Suppressor macrophage (primary cell): ENCODE measurements at places on chromosomes 12 and 14.

DNA sequence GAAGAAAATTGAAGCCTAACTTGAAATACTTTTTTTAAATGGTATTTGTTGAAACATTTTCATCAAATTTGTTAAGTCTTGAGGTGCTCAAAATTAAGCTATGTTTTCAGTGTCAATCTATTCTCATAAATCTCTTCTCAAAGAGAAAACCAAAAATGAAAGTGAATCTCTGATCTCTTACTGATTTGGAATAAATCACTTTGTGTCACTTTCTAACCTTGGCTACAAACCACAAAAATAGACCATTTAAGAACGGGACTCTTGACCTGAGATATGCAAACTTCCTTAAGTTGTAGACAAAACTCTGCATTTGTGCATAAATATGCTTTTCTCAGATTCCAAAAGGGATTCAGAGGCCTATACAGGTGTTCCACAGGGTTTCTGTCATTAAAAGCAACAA lies 192.9 kb downstream of the SEC23A start:
- DNase-seq = no peak

- no peak for DNase-seq
Measured at GRCh38 chr12:38926501-38926900, 21.1 kb upstream of the CPNE8 start.

GRCh38 chr12:32444895-32445294 lies 45.5 kb downstream of the FGD4 start:
- DNase-seq = no peak

- DNase-seq = no peak
Measured at GRCh38 chr14:86518298-86518697, 988.4 kb downstream of the FLRT2 start.

GRCh38 chr14:23160924-23161522 lies 22.4 kb downstream of the SLC7A8 start:
- peak; percentile 87 for DNase-seq

DNA sequence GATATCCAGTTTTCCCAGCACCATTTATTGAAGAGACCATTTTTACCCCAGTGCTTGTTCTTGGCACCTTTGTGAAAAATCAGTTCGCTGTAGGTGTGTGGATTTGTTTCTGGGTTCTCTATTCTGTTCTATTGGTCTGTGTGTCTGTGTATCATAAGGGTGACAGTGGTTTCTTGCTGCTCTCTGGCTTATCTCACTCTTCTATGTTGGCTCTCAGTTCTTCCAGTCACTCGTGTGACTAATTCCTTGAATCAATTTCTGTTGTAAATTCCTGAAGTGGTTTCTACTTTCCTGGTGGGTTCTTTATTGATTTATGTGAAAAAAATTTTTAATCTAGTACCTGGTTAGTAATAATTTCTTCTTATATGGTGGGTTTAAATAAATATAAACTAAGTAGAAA lies 58.3 kb downstream of the OTOGL start:
- no peak for DNase-seq

- DNase-seq = peak; percentile 71
Measured at GRCh38 chr12:8890313-8891085, 23.8 kb upstream of the PHC1 start.

DNA sequence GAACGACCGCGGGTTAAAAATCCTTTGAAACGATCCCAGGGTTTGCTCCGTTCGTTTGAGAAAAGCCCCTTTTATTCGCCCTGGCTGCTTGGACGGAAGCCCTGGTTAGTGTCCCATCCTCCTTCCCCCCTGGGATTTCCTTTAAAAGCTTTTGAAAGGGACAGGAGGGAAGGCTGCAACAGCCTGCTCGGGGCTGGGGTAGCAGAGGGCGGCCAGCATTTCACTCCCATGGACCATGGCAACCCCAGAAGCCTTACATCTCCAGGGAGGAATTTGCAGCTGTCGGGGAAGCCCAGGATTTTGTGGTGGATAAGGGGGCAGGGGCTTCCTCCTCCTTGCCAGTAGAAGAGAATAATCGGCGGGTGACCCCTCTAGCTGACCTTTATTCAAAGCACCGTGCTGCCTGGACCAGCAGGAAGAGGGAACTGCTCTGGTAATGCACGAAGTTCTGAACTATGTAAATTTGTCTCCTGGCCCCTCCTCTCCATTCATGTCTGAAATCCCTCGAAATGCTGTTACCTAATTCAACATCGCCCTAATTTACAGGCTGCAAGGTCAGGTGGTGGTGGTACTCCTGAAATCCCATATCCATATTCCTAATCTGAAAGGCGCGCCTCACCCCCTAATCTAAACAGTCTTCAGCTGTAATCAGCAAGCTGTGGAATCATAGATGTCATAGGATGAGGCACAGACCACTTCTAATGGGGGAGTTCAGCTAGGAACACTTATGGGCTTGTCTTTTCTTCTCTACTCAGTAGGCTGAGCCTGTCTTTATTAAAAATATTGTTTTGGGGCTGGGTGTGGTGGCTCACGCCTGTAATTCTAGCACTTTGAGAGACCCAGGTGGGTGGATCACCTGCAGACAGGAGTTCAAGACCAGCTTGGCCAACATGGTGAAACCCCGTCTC lies 1.0 kb upstream of the CLIP1 start:
- peak; percentile 52 for DNase-seq

- DNase-seq = peak; percentile 74
Measured at GRCh38 chr14:90647473-90648005, 168.7 kb downstream of the TTC7B start.

GRCh38 chr12:108752387-108752786 lies 21.1 kb upstream of the CORO1C start:
- no peak for DNase-seq

DNA sequence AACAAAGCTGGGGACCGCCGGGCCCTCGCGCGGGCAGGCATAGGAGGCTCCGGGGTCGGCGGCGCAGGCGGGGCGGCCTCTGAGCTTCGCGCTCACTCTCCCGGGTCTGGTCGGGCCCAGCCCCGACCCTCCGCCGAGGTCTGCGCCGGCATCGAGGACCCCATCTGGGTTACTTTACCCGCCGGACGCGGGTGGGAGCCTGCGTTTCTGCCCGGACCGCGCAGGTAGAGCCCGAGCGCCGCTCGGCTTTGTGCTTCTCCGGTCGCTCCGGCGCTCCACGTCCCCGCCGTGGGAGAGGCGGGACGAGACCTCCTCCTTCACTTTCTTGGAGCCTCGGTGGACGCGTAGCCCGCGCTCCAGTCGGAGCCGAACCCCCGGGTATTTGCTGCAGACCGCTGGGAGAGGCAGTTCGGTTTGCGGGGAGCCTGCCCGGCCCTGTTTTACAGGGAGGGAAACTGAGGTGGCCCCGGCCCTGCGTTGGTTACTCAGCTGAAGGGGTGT lies 63.2 kb downstream of the FBXL14 start:
- peak; percentile 38 for DNase-seq

GRCh38 chr12:131535779-131536178 lies 175.1 kb upstream of the SFSWAP start:
- no peak for DNase-seq

DNA sequence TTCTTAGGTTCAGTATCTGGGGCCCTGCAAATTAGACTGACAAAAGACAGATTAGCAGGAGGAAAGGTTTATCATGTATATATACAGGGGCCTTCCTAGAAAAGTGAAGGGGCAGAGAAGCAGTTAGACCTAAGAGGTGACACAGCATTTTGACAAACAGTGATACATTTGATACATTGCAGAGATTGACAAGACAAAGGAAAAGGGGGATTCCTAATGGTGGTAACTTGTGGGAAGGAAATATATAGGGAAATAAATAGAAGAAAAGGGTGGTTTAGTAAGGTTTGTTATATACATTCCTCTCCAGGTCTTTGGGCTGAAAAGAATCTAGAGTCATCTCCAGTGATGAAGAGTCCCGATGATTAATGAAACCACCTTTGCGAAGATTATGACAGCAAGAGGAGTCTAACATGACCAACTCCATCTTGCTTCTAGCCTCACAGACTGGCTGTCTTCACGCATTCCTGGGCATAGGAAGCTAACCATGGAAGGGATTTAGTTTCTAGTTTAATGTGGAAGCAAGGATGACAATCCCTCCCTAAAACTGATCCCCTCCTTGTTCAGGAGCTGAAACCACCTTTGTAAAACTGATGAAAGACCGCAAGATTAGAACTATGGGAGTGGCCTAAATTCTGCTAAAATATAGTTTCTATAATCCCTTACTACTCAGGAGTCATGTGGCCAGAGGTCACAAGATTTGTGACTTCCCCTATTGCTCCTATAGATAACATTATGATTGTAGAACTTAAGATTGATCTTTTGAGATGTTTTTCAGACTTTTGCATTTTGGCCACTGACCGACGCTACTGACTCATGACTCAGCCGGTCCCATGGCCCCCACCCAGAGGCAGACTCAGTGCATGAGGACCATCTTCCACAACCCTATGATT lies 31.1 kb upstream of the CPM start:
- DNase-seq = peak; percentile 27

DNA sequence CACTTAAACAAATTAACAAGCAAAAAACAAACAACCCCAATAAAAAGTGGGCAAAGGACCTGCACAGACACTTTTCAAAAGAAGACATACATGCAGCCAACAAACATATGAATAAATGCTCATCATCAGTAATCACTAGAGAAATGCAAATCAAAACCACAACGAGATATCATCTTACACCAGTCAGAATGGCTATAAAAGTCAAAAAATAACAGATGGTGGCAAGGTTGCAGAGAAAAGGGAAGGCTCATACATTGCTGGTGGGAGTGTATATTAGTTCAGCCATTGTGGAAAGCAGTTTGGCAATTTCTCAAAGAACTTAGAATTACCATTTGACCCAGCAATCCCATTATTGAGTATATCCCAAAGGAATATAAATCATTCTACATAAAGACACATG lies 34.6 kb upstream of the NT5DC3 start:
- no peak for DNase-seq

DNA sequence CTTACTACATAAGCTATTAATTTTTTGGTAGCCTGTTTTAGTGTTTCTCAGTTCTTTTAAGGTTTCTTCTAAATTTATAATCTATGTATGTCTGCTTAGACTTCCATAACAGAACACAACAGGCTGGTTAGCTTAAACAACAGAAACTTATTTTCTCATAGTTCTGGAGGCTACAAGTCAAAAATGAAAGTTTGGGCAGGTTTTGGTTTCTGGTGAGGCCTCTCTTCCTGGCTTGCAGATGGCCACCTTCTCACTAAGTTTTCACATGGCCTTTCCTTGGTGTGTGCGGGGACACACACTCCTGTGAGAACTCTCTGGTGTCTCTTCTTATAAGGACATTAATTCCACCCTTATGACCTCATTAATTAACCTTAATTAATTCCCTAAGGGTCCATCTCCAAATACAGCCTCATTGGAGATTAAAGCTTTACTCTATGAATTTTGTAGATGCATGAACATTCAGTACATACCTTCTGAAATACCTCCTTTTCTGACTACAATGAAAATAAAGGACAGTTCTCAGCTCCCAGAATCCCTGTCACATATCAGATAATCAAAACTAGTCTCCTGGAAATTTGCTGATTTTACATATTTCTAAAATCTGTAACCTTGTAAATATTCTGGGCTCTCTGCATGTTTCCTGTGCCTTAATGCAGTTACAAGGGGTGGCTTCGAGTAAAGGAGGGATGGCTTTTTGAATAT lies 23.2 kb upstream of the BMAL2 start:
- no peak for DNase-seq

DNA sequence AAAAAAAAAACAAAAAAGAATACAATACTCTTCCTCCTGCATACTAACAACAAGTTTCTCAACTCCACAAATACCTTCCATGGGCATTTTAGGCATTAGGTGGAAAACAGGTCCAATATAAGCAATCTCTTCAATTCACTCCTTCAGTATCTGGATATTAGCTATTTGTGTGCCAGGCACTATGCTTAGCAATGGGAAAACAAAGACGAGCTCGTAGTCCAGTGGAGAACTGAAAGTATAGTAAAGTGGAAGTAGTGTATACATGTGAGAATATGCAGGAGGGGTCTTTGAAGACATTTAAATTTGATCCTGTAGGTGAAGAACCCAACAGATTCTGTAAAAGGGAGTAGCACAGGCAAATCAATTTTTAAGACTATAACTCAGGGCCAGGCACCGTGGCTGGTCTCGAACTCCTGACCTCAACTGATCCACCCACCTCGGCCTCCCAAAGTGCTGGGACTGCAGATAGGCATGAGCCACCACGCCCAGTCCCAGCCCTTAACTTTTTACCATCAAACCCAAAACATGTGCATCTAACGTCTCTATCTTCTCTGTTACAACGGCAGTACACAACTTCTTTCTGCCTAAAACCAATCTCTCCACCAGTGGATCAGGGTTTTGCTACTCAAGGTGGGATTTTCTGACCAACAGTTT lies 10.6 kb downstream of the HECTD1 start:
- DNase-seq = peak; percentile 3

DNA sequence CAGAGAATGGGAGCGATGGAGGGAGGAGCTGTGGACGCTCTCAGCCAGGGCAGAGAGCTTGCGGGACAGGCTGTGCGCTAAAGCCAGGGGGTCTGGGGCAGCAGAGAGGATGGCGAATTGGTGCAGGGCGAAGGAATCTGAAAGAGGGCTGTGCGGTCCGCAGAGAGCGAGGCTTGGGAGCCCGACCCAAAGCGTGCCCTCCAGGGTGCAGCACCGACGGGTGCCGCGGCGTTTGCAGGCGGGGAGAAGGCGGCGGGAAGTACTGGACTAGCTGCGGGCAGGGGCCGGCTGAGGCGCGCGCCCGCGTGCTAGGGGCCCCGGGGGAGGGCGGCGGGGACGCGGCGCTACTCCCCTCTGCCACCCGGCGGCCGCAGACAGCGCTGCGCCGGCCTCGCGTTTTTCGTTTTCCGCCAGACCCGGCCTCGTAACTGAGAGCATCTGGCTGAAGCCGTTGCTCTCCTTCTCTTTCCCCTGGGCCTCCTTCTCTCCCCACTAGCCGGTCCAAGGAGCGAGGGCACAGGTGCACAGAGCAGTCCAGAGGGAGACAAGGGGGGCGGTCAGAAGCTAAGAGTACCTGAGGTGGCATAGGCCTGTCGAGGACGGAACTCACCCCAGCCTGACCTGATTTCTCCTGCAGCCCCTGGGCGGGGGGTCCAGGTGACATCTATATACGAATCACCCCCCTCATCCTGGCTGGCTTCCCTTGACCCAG lies 24.9 kb downstream of the SLC6A12 start:
- DNase-seq = peak; percentile 86

- DNase-seq = peak; percentile 9
Measured at GRCh38 chr12:97300891-97301290, 161.7 kb upstream of the RMST start.

GRCh38 chr12:118500299-118500698 lies 123.9 kb downstream of the SUDS3 start:
- no peak for DNase-seq

DNA sequence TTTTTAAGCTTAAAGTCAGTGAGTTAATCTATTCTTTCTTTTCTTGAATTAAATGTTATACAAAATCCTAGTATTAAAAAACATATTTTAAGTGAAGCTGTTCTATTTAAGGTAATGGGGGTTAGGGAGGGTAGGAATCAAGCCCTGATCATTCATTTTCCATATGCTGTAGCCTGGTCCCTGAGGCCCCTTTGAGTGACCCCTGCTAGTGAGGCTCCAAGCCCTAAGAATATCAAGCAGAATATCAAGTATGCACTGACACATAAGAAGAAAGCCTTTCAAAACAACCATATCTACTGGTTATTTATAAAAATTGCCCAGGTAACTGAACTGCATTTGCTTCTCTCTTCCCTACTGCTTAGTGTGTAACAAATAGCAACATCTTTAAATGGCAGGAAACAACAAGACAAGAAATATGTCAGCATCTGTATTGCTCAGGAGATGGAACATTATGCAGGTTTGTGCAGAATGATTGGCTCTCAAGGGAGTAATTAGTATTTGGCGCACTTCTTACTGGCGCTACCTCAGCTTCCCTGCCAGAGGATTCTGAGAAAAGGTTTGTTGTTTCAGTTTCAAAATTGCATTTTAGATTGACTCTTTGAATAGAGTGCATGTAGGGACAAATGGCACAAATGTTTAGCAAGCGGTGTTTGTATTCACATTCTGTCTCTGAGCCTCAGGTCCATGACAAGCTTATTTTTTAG lies 223.0 kb downstream of the DUSP6 start:
- DNase-seq = no peak
